Activated CD4-positive, alpha-beta T cell treated with anti-CD3 and anti-CD28 coated beads for 24 hours (primary cell): ENCODE measurements at places on chromosomes 16 and 17.
A peak's percentile ranks its signal among the peaks of the same experiment; 100 is the strongest.

GRCh38 chr16:54459509-54460262, 173.1 kb upstream of the IRX3 start:
- DNase-seq = no peak

DNA sequence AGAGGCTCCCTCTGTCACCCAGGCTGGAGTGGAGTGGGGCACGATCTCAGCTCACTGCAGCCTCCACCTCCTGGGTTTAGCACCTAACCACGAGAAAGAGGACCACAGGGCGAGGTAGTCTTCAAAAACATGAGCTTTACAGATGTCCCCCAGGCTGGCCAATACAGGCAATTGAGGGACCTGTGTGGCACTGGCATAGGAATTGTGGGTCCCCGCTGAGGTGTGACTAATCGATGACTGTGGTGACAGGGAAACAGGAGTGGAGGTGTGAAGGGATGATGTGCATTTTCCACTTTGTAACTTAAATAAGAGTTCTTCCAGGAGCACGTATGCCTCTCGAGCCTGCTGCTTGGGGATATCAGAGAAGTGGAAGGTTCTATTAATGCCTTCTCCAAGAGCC, 12.6 kb upstream of the ARHGAP17 start:
- no peak for DNase-seq

DNA sequence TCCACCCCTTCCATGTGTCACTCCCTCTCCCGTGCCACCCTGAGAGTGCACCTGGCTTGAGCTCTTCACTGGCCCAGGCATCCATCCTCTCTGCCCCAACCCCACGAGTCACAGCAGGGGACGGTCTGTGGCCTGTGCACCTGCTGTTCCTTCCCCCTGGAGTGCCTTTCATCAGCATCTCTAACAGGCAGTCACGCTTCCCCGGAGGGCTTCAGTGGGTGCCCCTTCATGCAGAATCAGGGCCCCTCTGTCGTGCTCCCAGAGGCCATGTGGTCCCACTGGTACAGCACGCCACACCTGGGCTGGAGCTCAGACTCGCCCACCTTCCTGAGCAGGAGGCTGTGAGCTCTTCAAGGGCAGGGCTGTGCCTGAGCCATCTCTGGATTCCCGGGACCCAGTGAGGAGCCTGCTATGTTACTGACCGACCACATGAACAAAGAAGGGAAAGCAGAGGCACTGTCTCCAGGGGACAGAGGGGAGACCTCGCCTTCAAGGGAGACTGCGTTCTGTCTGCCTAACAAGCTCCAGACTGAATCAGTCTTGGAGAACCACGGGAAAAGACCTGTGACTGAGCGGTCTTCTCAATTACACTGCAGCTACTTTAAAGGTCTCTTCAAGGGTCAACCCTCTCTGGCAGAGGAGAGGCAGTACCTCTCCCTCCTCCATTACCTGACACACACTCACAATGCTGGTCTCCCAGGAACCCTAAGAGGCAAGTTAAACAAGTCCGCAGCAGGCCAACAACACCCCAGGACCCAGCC, 78.8 kb upstream of the DOC2B start:
- DNase-seq = no peak

DNA sequence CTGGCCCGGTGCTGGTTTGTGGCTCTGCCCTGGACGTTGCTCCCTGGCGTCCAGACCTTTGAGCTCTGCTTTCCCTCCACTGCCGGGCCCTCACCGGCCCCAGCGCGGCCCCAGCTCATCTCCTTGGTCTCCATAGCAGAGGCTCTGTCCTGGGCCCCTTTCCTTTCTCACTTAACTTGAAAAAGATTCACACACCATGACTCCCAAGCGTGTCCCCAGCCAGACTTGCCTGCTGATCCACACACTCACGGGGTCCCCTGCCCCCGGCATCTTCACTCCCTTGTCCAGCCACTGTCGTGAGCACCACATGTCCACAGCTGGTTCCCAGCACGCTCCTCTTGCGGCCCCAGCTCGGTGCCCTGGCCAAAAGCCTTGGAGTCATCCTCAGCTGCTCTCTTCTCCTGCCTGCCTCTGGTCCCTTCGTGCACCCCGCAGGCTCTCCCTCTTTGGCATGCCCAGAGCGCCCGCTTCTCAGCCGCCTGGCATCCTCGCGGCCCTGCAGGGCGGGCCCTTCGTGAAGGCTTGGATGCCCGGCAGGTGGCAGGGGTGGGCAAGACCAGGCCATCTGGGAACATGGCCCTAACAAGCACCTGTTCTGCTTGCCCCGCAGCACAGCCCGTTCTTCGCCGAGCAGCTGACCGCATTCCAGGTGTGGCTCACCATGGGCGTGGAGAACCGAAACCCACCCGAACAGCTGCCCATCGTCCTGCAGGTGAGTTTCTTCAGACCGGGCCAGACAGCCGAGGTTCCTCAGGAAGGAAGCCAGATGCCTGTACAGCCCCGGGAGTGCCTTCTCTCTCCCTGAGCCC, 145.6 kb upstream of the CHMP6 start:
- no peak for DNase-seq

DNA sequence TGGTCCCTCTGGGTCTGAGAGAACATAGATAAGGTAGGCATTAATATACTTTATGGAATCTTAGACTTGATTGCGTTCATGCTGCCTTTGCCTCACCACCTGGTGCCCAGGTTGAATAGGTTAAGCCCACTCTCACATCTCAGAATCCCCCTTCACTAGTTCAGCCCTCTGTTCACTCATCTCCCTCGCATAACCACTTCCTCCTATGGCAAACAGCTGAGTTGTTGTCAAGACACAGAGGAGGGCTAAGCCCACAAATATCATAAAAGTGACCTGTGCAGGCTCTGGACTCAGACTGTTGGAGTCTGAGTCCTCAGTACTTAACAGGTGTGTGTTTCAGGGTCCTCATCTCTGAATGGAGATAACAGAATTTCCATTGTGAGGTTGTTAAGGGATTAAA, 55.7 kb downstream of the GOSR1 start:
- DNase-seq = no peak

- DNase-seq = no peak
These were observed 55.5 kb upstream of the IRX3 start for GRCh38 chr16:54341892-54342776.

- peak; percentile 9 for DNase-seq
These were observed 26.3 kb downstream of the CEP112 start for GRCh38 chr17:66165537-66166123.

DNA sequence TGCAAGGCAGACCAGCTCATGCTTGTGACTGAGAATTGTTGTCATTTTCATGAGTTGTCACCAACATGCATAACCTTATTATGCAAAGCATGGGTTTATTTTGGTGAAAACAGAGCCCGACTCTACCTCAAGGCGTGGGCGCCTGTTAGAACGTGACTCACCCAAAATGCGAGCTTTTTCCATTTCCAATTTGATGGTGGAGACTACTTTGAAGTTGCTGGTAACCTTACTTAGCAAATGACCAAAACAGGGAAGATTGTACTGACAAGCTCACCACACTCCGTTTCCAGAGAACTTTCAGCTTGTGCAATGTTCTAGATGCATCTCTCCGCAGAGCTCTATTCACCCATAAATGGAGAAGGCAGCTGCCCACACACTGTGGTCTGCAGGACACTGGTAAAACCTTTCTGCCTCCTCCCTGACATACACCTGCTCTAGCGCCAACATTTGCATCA, 284.5 kb downstream of the MAF start:
- peak; percentile 59 for DNase-seq

GRCh38 chr16:28307936-28308335, 15.6 kb downstream of the SBK1 start:
- DNase-seq = no peak

DNA sequence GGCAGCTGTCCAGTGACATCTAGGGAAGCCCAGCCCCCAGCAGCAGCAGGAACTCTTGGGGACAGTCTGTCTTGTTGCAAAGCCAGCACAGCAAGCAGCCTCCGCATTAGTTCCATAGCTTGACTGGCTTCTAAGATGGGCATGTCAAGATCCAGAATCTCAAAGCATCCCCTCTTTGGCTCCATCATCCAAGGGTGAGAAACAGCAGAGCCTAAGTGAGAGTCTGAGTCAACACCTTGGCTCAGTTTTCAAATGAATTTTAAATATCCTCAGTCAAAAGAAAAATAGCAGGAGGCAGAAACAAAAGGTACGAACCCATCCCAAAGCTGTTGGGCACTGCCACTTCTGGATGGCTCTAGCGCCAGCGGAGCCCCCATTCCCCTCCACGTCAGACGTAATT, 2.2 kb downstream of the CLDN9 start:
- DNase-seq = no peak

DNA sequence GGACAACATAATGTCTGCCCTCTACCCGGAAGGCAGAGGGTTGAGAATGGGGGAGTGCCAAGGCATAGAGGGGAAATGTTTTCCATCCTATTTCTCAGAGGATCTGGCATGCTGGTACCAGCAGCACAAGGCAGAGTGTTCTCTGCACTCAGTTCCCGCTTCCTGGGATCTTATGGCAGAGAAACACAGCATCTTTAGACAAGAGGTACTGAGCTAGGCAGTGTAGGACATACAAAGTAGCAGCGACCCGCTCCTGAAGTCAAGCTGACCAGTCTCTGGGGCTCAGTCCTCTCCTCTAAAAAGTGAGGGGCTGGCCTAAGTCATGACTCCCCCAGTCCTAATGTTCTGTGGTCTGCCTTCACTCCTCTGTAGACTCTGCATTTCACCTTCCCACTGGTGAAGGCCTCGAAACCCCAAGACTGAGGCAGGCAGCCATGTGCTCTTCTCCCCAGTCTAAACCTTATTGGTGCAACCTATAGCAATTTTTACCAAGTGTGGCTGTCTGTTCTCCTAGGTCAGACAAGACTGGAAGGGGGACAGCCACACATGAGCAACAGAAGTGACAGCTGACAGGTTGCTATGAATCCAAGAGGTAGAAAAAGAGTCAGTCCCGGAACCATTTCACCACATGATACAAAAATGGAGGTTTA, 11.3 kb upstream of the TSPOAP1 start:
- no peak for DNase-seq

- peak; percentile 29 for DNase-seq
These were observed 31.5 kb downstream of the QPRT start for GRCh38 chr16:29710227-29711219.

GRCh38 chr17:13550291-13550690, 51.4 kb downstream of the HS3ST3A1 start:
- no peak for DNase-seq
